ENCODE measurements at places on chromosomes 1 and 21.

DNA sequence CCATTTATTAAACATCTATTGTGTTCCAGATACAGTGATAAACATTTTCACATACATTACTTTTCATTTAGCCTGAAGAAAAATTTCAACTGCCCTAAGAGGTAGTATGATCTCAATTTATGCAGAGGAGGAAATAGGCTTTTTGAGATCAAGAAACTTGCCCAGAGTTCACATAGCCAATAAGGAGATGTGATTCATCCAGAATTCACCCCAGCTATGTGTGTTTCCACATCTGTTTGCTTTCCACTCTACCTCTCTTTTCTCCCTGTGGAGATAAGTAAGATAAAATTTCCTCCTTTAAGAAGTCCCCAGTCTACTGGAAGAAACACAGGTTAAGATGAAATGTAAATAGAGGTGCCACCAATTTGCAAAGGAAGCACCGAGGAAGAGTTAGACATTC, 199.7 kb upstream of the C8B start:
- DNase-seq: no peak

DNA sequence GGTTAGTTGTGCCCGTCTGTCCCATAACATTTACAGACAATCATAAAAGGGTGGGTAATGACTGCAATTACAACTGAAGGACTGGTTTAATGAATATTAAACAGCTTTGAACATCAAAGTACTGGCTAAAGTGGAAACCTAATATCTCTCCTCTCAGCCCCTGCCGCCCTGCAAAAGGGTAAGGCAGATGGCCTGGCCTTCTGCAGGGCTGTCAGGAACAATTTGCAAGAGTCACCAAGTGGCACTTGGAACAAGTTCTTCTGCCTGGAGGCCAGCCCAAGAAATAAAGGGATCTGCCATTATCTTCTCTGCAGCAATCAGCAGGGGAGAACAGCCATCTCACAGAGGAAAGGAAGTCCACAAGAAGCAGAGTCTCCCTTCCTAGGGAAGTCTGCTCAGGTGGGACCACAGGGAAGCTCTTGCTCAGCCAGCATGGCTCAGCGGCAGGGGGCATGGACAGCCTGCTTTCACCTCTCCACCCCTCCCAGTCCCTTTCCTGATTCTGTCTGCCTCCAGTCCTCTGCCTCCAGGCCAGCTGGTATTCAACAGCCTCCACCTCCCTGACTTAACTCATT, 96.1 kb downstream of the TRABD2B start:
- no peak for DNase-seq

DNA sequence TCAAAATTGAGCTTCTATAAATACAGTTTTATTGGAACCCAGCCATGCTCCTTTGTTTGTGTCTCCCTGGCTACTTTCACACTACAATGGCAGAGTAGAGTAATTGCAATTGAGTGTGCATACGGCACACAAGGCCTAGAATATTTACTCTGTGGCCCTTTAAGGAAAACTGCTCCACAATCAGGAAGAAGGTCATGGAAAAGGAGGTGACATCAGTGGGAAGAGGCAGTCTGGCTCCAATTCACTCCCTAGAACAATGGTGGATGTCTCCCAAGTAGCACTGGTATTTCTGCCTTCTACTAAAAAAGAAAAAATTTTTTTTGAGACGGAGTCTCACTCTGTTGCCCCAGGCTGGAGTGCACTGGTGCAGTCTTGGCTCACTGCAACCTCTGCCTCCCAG, 51.3 kb downstream of the KRTAP19-8 start:
- no peak for DNase-seq

GRCh38 chr1:182629080-182629479, 24.9 kb upstream of the RGS16 start:
- no peak for DNase-seq

GRCh38 chr21:44314128-44314527, 14.3 kb downstream of the PFKL start:
- no peak for DNase-seq

DNA sequence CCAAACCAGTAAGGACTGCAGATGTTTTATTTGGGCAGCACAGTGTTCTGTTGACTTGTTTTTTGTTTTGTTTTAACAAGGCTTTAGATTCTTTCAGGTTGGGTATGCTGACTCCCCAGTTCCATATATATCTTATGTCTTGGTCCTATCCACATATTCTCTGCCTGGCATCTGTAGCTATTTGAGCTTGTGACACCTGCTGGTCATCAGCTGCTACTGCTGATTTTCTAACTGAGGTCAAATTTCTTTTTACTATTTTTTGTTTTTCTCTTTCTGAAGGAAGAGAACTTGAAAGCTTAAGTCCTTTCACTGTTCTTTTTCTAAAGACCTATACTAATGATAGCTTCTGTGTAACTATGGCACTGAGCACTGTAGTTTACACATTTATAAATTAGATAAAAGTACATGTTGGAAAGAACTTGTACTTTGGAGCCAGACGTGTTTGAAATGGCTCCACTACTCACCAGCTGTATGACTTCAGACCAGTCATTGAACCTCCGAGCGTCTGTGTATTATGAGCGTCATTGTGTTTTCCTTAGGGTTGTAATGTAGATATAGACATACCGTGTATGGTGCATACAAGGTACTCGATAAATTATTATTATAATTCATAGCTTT, 109.4 kb downstream of the NRDC start:
- no peak for DNase-seq

DNA sequence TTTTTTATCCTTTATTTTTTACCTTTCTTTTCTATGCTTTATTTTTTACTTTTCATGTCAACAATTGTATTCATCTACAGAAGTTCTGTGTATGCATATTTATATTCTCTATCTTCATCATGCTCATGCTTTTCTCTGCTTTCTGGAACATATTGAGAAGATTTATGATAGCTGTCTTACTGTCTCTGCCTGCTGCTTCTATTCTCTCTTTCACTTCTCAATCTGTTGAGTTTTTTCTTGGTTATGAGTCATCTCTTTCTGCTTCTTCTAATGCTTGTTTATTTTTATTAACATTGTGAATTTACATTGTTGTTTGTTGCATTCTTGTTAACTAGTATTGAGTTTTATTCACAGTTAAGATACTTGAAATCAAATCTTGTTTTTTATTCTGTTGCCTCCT, 22.6 kb downstream of the F5 start:
- DNase-seq: no peak

- no peak for DNase-seq
Observed at GRCh38 chr1:172118618-172119017, 277.3 kb downstream of the DNM3 start.

- no peak for DNase-seq
Observed at GRCh38 chr1:116457946-116458604, 85.0 kb downstream of the ATP1A1 start.

- no peak for DNase-seq
Observed at GRCh38 chr1:204065986-204066300, 7.0 kb upstream of the SOX13 start.

GRCh38 chr1:25907601-25908000, 1.4 kb upstream of the STMN1 start:
- no peak for DNase-seq

GRCh38 chr1:75172556-75172955, 38.4 kb downstream of the LHX8 start:
- no peak for DNase-seq

- no peak for DNase-seq
Observed at GRCh38 chr1:2991753-2992495, 29.3 kb upstream of the ACTRT2 start.

DNA sequence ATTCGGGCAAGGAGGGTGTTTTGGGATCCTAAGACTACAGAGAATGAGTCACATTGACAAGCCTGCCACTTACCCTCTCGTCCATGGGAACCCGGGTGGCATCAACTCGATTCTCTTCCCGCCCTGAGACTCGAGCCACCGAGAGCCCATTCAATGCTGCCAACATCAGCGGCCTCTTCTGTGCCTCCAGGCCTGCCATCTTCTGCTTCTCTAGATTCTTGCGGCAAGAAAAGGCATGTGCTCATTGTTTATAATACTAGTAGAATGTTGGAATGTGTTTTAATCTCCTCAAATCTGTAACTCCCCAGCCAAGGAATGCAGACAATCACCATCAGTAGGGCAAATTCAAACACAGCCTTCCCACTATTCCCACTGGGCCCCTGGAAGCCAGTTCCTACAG, 96.9 kb downstream of the SMYD2 start:
- no peak for DNase-seq

DNA sequence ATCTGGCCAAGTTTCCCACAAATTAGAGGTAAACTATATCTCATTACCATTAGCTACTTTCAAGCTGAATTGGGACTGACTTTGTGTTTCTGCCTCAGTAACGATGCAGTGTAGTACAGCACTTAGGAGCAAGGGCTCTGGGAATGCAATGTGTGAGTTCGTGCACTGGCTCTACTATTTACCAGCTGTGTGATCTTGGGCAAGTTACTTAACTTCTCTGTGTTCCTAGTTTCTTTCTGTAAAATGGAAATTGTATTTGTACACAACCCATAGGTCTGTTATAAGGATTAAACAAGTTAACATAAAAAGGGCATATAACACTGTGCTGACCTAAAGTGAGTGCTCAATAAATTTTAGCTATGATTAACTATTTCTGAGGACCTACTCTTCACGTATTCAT, 65.0 kb upstream of the CSF1 start:
- DNase-seq: no peak

DNA sequence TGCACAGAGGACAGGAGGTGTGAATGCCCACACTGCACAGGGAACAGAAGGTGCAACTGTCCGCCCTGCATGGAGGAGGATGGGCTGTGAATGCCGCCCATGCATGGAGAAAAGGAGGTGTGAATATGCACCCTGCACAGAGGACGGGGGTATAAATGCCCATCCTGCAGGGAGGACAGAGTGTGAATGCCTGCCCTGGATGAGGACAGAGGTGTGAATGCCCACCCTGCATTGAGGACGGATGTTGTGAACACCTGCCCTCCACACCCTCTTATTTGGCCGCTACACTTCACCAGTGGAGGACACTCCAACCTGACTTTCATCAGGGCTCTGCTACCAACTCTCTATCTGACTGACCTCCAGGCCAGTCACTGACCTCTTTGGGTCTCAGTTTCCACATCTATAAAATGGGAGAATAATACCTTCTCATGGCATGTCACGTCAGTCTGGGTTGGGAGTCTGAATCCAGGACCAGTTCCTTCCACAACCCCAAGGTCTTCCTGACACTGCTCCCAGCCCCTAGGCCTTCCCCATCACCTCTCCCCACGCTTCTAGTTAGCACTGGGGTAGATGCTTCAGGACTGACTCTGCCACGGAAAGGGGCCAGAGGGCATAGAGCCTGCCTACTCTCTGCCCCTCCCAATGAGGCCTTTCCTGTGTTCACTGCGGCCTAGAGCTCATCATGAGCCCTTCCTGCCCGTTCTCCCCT, 28.4 kb downstream of the ZBTB17 start:
- DNase-seq: no peak

- DNase-seq: no peak
Observed at GRCh38 chr1:154726896-154727753, 119.1 kb upstream of the ADAR start.

- no peak for DNase-seq
Observed at GRCh38 chr21:35234725-35235124, 185.6 kb upstream of the RUNX1 start.

GRCh38 chr1:47725000-47725473, 272.1 kb downstream of the TRABD2B start:
- DNase-seq: no peak

DNA sequence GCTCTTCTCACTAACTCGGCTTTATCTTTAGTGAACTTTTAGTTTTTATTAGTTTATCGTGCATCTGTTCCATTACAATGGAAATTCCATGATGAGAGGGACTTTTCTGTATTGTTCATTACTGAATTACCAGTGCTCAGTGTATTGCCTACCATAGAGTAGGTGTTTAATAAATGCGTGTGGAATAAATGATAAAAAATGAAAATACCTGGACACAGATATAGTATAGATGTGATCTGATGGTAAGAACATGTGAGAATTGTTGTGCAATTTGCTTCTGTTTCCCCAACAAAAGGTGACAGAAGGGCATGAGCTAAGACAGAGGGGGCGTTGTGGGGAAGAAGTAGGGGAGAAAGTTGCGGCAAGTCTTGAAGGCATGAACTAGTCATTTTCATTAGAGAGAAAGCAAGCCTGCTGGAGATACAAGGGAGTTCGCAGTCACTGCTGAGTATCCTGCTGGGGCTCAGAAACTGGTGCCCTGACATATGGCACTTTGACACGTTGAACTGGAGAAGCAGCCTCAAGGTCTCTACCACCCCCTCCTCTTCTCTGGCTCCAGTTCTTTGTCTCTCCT, 5.6 kb upstream of the COG2 start:
- no peak for DNase-seq

GRCh38 chr1:53982763-53983104, 35.3 kb downstream of the LDLRAD1 start:
- no peak for DNase-seq

GRCh38 chr1:226082959-226083301, 20.4 kb downstream of the H3-3A start:
- DNase-seq: no peak

DNA sequence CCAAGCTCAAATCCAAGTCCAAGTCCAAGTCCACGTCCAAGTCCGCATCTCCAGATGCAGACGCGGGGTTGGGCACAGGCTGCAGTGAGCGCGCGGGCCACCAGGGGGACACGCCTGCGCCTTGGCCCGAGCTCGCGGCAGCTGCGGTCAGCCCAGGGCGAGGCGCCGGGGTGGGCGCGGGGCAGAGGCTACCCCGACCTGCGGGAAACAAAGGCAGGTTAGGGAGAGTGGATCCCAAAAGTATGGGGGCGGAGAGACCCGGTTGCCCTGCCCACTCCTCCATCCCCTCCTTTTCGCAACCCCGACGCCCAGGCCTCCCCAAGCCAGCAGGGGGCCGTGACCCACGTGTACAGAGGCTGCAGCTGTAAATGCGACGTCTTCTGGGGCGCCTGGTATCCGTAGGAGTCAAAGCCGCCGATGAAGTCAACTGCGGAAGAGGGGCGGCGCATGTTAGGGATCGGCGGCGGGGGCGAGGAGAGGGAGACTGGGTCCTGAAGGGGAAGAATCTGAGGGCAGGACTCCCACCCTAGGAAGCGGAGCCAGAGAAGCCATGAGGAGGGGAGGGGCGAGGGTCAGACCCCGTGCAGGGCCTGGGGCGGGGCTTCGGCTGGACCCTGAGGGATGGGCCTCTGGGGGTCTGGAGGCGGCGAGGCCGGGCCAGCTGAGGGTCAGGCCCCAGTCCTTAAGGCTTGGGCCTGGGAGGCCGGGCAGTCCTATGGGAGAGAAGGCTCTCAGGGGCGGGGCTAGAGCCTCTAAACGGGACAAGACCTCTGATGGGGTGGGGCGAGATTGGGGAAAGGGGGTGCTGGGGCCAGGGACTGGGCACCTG, 58.0 kb downstream of the NKAIN1 start:
- no peak for DNase-seq

- DNase-seq: no peak
Observed at GRCh38 chr1:202143011-202143767, 1.3 kb downstream of the ARL8A start.

GRCh38 chr1:221053889-221054288, 174.6 kb downstream of the HLX start:
- DNase-seq: no peak

- DNase-seq: no peak
Observed at GRCh38 chr1:221093903-221094791, 214.9 kb downstream of the HLX start.

GRCh38 chr1:12402842-12403241, 173.0 kb downstream of the VPS13D start:
- DNase-seq: no peak

GRCh38 chr1:41381692-41382479, 20.7 kb downstream of the FOXO6 start:
- no peak for DNase-seq

- DNase-seq: no peak
Observed at GRCh38 chr1:234102583-234102982, 198.1 kb downstream of the SLC35F3 start.

- no peak for DNase-seq
Observed at GRCh38 chr1:3650248-3651025, 534 bp upstream of the WRAP73 start.

GRCh38 chr1:41417746-41418145, 56.5 kb downstream of the FOXO6 start:
- DNase-seq: no peak

Measured in activated T-helper 1 cell treated with anti-CD3 and anti-CD28 coated beads, Interleukin-2, amount 50 U/mL, for 16 hours (primary cell).